ENCODE measurements at places on chromosomes 6 and 20. TPM values are rescaled to one million over a fixed set of nuclear protein-coding genes. Genes with fewer than 3 reads are reported as not detected.
A peak's percentile ranks its signal among the peaks of the same experiment; 100 is the strongest.

Gene POLR1C
- 45.8 TPM for total RNA-seq

DNA sequence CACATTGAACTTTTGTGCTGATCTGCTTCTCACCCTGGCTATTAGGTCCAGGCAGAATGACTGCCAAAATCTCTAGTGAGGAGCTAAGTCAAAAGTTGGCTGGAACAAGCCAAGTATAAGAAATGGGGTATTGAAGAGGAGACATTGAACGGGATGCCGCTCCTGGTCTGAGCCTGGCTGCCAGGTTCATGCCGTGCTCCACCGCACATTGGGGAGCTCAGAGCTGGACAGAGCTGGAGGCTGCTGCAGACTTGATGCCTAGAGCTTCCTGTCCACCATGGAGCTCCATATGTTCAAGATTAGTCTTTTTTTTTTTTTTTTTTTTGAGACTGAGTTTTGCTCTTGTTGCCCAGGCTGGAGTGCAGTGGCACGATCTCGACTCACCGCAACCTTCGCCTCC lies 4.1 kb upstream of the IFT52 start:
- peaks cover 18% of the 10 kb centered on the region for H3K4me1 ChIP-seq
- no peaks in the 10 kb centered on the region for H3K27me3 ChIP-seq
- H3K4me3 ChIP-seq = no peak overlapping the region
- no peaks in the 10 kb centered on the region for H3K36me3 ChIP-seq
- no peak overlapping the region for H3K27ac ChIP-seq
- DNase-seq = no peak

GRCh38 chr6:138109042-138109997 lies 2.1 kb upstream of the PERP start:
- H3K4me1 ChIP-seq = peaks cover 19% of the 10 kb centered on the region
- H3K36me3 ChIP-seq = no peaks in the 10 kb centered on the region
- H3K4me3 ChIP-seq = peak overlapping the region; percentile 60
- DNase-seq = peak; percentile 72
- peaks cover 57% of the 10 kb centered on the region for H3K27me3 ChIP-seq

Gene ZHX3
- 14.3 TPM for total RNA-seq

Gene BCAS1
- total RNA-seq = not detected

GRCh38 chr20:5675103-5676091 lies 74.8 kb upstream of the SHLD1 start:
- no peak for DNase-seq
- H3K4me3 ChIP-seq = no peak overlapping the region
- H3K27me3 ChIP-seq = no peaks in the 10 kb centered on the region
- no peak overlapping the region for H3K27ac ChIP-seq
- no peaks in the 10 kb centered on the region for H3K4me1 ChIP-seq

GRCh38 chr6:170298688-170299087 lies 7.8 kb upstream of the DLL1 start:
- H3K4me3 ChIP-seq = peak overlapping the region; percentile 81
- H3K27ac ChIP-seq = no peak overlapping the region
- peaks cover 69% of the 10 kb centered on the region for H3K27me3 ChIP-seq
- no peak for DNase-seq
- H3K4me1 ChIP-seq = peaks cover 38% of the 10 kb centered on the region

GRCh38 chr6:90197854-90198496 lies 98.7 kb downstream of the BACH2 start:
- H3K27ac ChIP-seq = no peak overlapping the region
- H3K4me1 ChIP-seq = peaks cover 24% of the 10 kb centered on the region

DNA sequence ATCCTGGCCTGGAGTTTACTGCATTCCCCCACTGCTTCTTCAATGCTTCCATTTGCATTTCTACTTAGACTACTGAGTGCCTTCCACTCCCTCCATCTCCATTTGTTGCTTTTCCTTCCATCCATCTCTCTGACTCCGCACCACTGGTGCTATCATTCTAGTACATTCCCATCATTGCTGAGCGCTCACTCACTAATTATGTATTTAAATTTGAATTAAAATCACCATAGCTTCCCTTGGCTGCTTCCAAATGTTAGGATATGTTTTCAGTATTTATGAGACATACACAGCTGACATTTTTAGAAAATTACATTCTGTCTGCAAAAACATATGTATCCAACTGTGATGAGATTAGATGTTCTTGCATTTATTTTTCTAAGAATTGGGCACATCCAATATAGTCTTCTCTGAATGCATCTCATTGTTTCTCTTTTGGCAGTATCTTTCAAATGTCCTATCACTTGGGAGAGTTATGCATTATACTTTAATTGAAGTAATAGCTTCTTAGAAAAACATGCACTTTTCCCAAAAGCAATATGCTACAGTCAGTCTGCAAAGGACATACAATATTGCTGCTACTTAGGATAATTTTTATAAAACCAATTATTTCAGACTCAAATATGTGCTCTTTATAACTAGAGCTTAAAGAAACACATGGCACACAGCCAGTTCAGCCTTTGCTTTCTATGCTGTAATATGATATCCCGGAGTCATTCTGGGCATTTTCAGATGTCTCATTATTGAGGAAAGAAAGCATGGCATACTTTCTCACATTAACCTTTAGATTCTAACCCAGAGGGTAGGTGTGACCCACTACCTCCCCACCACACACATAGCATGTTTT lies 12.1 kb upstream of the COL21A1 start:
- H3K4me1 ChIP-seq = peaks cover 8% of the 10 kb centered on the region
- H3K4me3 ChIP-seq = no peak overlapping the region
- no peak overlapping the region for H3K27ac ChIP-seq
- peaks cover 5% of the 10 kb centered on the region for H3K27me3 ChIP-seq
- no peak for DNase-seq
- H3K36me3 ChIP-seq = no peaks in the 10 kb centered on the region

Gene COQ3
- total RNA-seq = 10.9 TPM

- H3K4me1 ChIP-seq = peaks cover 29% of the 10 kb centered on the region
- DNase-seq = no peak
- H3K4me3 ChIP-seq = no peak overlapping the region
- H3K27ac ChIP-seq = no peak overlapping the region
These were observed 3.3 kb upstream of the SLPI start for GRCh38 chr20:45257711-45258110.

Gene TFAP2C
- 4.0 TPM for total RNA-seq

GRCh38 chr6:74000666-74001490 lies 304.9 kb downstream of the CD109 start:
- no peak overlapping the region for H3K27ac ChIP-seq
- H3K4me3 ChIP-seq = no peak overlapping the region
- no peaks in the 10 kb centered on the region for H3K27me3 ChIP-seq
- DNase-seq = no peak
- no peaks in the 10 kb centered on the region for H3K4me1 ChIP-seq

- H3K27ac ChIP-seq = no peak overlapping the region
- H3K36me3 ChIP-seq = no peaks in the 10 kb centered on the region
- no peaks in the 10 kb centered on the region for H3K4me1 ChIP-seq
- H3K27me3 ChIP-seq = peaks cover 10% of the 10 kb centered on the region
- DNase-seq = no peak
- H3K4me3 ChIP-seq = no peak overlapping the region
These were observed 119.0 kb upstream of the STMND1 start for GRCh38 chr6:16982807-16983206.

- no peaks in the 10 kb centered on the region for H3K36me3 ChIP-seq
- no peak overlapping the region for H3K4me3 ChIP-seq
- no peak overlapping the region for H3K27ac ChIP-seq
- no peaks in the 10 kb centered on the region for H3K4me1 ChIP-seq
- no peak for DNase-seq
These were observed 294.0 kb downstream of the TBC1D7 start for GRCh38 chr6:13034316-13034715.

DNA sequence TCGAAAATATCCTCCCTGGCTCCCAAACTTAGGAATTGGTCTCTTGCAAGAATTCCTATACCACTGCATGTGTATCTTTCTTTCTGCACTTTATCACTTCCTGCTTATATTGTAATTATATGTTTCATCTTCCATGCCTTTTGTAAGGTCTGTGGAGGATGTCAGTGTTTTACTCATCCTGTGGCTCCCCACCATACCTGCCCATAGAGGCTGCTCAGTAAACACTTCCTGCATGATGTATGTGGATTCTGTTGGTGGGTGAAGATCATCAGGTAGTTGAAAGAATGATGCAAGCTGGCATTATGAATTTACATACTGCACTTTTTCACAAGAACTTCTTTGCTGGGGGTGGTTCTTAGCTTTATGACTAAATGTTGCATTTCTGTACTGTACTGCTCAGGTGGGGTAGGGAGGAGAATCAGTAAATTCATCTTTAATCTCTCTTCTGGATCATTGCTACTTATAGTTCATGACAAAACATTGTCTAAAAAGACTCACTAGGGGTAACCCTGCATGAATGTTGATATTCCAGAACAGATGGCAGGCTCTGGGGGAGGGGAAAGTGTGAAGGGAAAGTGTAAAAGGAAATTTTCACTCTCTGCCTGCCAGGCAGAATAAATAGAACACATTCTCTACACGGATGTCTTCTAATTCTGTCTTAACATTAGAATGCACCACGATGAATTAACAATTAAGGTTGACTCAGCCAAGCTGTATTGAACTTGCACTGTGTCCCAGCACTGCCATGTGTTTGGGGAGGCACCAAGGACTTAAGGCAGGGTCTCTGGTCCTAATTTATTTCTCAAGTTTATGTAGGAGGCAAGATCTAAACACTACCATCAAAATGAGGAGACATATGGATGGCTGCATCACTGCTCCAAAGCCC lies 36.0 kb upstream of the KLHL31 start:
- DNase-seq = no peak
- no peaks in the 10 kb centered on the region for H3K27me3 ChIP-seq
- H3K27ac ChIP-seq = no peak overlapping the region
- H3K4me1 ChIP-seq = no peaks in the 10 kb centered on the region

DNA sequence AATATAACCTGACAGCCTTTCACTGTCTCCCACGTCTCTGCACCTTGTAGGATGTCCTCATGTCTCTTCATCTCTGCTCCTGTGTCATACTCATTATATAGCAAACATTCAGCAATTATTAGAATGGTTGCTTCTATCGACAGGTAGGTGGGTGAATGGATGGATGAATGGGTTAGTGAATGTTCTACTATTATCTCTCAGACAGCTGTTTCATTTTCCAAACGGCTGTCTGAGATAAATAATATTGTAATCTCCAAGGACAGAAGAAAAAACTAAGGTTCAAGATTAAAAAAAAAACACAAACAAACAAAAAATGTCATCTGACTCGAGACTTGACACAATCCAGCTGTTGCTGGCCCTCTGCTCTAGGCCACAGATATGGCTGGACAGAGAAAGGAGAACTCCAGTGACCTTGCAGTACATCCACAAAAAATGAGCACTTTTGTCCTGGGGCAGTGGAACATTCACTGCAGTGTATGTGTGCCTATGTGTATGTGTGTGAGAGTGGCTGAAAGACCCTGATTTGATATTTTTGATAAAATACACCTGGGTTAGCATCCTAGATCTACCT lies 2.1 kb downstream of the HNF4A start:
- no peak overlapping the region for H3K4me3 ChIP-seq
- peaks cover 19% of the 10 kb centered on the region for H3K4me1 ChIP-seq
- H3K27me3 ChIP-seq = no peaks in the 10 kb centered on the region
- DNase-seq = no peak
- H3K27ac ChIP-seq = no peak overlapping the region

Gene LRFN2
- not detected for total RNA-seq

Gene CLDN20
- total RNA-seq = not detected

All from neural crest cell (in vitro differentiated cells).